ENCODE measurements at places on chromosomes 4 and X.

DNA sequence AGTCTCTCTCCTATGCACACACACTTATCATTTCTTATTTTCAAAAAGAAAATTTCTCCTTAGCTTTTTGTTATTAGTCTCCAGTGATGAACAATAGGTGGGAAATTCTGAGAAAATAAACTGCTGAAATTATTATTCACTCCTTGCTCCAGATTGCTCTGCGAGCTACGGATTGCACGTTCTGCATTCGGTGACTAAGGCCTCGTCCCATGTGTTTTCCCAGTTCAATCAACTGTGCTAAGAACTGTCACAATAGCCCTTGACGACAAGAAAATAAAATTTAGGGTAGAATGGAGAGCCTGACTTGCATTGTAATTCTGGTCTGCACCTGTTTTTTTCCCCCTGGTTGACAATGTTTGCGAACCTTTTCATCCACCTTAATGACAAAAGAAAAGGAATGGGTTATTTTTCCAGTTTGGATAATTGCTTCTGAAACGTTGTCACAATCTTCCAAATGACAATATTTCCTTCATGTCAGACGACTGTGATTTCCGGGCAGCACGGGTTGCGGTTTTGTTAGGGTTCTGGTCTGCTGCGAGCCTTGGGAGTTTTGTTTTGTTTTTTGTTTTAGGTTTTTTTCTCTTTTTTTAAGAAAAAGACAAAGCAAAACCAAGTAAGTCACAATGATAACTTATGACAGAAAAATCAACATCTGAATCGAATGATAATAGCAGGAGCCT is 124.5 kb upstream of the NOCT start:
- ATAC-seq, result no peak

DNA sequence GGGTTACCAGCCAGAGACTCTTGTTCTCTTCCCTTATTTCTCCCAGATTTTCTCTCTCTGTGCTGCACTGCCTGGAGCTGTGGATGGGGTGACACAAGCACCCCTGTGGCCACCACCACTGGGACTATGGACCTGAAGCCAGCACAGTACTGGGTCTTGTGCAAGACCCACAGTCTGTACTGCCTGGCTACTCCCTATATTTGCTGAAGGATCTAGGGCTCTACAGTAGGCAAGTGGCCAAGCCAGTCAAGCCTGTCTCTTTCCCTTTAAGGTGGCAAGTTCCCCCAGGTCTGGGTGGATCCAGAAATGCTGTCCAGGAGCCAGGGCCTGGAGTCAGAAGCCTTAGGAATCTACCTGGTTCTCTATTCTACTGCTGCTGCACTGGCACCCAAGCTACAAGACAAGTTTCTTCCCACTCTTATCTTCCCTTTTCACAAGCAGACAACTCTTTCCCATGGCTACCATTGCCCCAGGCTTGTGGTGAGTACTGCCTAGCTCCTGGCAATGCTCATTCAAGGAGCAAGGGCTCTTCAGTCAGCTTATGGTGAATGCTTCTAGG is 28.4 kb upstream of the CT47A1 start:
- ATAC-seq, result no peak

- no peak for ATAC-seq
Measured at GRCh38 chrX:71657267-71657666, 10.1 kb upstream of the LOC101059915 start.

DNA sequence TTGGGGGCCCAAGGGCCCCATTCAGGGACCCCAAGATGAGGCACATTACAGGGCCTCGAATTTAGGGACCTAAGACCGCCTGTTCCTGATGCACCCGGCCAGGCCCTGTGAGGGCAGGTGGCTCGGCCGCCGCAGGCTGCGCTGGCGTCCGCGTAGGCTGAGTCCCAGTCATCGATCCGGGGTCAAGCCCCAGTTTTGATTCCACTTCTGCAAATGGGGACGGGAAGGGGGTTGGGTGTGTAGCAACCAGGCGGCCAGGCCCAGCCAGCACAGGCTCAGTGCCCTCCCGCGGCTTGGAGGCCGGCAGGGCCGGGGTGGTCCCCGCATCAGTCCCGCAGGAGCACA is 327 bp downstream of the PNPLA4 start:
- no peak for ATAC-seq

DNA sequence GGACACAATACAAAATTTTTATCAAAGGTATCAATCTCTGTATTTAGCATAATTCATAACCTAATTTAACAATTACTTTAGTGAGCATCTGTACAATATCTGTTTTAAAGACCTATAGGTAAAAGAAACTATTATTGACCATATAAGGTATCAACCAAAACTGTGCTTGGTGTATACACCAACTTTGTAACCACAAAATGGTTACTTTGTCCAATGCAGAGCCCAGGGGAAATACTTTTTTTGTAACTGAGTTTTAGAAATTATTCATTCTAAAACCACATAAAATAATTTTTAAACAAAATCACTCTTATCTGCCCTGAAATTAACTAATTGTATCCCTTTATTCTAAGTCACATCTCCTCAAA is 5.0 kb downstream of the CXXC4 start:
- ATAC-seq, result no peak

GRCh38 chr4:183596067-183596757 is 62.8 kb downstream of the RWDD4 start:
- no peak for ATAC-seq

- ATAC-seq, result no peak
Measured at GRCh38 chrX:133607419-133608348, 192.4 kb upstream of the GPC4 start.

GRCh38 chr4:133801883-133802282 is 399.7 kb downstream of the PABPC4L start:
- ATAC-seq, result no peak

DNA sequence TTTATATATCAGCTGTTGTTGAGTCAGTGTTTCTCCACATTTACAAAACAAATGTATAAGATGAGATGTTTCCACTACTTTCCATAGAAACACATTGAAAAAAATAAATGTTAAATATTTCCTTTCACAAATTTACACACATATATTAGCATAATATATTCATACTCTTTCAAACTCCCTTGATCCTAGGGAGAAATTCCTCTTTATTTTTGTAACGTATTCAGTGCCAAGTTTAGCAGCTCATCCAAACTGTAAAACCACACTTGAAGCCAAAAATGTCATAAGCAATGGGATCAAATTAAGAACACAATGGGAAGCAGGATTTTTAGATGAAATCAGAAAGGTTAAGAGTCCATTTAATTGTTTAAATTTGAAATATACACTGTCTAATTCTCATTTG is 381.1 kb upstream of the MAD2L1 start:
- no peak for ATAC-seq

DNA sequence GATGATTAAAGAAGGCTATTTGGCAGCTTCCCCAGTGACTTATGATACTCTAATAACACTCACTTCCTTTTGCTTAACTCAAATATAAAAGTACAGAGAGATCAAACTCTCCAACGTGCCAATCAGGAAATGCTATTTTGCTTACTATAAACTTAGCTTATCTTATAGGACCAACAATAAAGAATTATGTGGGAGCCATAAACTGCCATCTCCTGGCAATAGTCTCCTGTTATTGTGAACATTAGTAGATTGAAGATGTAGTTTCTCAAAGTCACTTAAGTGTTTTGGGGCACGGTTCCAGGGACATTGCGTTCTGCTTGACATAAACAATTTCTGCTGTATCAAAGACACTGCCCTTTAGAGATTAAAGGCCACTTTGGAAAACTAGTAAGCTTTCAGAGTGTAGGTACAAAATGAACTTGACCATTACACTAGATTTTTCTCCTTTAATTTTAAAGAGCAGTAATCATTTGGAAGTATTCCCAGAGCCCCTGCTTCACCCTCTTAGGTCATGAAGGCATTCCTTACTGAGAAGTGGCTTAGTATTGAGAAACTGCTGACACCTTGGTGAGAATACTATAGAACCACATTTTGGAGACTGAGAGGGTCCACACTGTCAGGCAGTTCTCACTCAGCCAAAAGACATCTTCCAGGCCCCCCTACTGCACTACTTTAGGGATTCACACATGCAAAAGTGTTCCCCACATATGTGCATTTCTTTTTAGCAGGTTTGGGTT is 51.9 kb downstream of the MAOA start:
- ATAC-seq, result no peak

DNA sequence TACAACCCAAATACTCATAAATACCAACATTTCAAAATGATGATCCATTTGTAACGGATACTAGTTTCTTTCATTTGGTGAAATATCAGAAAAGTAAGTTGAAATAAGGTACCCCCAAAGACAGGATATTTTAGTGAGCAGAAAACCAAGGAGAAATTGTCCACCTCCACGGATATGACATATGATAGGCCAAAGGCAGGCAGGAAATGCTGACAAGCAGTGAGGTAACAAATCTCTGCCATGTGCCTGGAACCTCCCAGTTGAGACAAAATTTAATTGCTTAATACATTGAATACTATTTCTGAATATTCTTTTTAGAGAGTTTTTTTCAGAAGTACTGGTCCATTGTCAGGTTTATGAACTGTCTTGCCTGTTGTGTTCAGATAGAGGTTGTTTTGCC is 118.8 kb downstream of the GATB start:
- ATAC-seq, result no peak

DNA sequence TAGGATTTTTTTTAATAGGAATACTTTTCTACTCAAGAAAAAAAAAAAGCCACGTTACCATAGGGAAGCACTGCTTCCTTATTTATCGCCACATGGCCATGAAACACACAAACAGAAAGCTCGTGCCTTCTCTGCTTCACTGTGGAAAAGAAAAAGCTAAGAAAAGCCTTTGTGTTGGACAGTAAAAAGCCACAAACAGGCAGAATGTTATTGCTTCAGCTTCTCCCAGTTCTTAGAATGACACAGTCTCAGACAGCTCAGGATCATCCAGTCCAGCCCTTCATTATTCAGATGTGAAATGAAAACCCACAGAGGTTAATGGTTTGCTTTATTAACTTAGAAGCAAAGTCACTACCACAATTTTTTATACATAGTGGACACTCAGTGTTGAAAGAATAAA is 181.6 kb upstream of the NOCT start:
- ATAC-seq, result no peak

DNA sequence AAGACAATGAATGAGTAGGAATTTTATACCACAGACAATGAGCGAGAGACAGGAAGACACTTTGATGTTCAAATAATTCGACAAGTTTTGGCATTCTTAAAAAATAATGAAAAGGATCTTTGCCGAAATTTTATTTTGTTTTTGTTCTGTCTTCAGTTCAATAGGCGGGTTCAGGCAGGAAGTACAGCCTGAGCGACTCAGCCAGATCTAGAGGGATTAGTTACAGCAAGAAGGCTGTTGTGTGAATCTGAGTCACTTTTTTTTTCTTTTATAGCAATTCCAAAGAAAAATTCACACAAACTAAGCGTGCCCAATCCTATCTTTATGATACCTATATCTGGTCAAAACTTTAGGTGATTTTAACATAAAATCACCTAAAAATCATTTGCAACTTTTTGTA is 505.4 kb upstream of the FAM241A start:
- no peak for ATAC-seq

DNA sequence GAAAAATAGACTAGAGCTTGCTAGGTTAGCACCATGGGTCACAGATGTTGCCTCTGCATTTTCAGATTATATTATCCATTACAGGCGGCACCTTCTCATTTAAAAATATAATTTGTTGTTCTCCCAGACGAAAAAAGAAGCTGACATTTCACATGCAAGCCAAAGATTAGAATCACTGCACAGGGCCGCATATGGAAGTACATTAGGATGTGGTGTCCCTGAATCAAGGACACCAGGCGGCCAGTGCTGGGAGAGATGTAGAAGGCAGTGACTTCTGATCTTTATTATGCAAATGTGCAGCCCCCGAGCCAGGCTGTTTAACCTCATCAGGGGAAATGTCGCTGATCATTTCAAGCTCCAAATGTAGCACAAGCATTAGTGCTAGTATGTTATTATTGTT is 22.8 kb downstream of the REELD1 start:
- no peak for ATAC-seq

DNA sequence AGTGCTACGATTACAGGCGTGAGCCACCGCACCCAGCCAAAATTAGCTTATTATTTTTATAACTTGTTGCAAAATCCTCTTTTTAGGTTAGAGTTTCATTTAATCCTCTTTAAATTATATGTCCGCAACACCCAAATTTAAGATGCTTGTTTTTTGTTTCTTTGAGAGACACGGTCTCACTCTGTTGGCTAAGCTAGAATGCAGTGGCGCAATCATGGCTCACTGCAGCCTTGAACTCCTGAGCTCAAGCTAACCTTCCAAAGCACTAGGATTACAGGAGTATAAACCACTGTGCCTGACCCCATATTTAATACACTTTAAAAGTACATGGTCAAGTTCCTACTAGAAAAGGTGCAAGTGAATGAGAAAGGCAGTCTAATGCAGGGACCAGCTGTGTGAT is 2.2 kb downstream of the RBBP7 start:
- no peak for ATAC-seq

DNA sequence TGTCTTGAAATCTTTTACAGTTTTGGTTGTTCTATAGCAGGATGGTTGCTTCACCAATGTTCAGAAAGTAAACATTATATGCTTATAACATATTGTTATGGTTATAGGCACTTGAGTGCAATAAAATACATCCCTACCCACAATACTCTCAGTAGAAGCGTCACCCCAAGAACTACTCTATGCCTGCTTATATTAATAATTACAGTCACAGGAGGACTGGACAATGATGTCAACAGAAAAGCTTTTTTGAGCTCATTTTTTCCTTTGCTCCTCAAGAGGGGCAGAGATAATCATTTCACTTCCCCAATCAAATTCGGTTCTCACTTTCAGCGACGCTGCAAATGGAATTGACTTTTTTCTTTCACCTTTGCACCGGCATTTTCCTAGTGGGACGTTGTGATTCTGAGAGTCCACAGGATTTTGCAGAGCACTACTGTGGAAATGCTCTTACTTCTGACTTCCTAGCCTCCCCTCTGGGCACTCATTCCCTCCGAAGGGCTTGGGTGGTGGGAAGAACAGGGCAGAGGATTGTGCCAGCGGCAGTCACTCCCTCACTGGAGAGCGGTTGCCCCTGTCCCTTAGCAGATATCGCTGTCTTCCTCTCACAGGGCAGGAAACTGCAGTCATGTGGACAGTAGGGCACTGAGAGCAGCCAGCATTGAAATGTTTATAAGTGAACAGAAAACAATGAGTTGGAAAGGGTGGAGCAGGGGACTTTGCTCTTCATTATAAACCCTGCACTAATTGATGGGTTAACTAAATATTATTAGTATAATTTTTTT is 24.9 kb upstream of the SGMS2 start:
- no peak for ATAC-seq

- no peak for ATAC-seq
Measured at GRCh38 chr4:122118243-122118642, 33.9 kb upstream of the BLTP1 start.

GRCh38 chr4:184430163-184430562 is 44.2 kb downstream of the IRF2 start:
- no peak for ATAC-seq

Measured in activated CD4-positive, CD25-positive, alpha-beta regulatory T cell treated with anti-CD3 and anti-CD28 coated beads, Interleukin-2, amount 50 U/mL, for 24 hours (primary cell).